CD4-positive, alpha-beta T cell treated with Interleukin-4 for 4 hours (primary cell): ENCODE measurements at places on chromosomes 4 and X.

DNA sequence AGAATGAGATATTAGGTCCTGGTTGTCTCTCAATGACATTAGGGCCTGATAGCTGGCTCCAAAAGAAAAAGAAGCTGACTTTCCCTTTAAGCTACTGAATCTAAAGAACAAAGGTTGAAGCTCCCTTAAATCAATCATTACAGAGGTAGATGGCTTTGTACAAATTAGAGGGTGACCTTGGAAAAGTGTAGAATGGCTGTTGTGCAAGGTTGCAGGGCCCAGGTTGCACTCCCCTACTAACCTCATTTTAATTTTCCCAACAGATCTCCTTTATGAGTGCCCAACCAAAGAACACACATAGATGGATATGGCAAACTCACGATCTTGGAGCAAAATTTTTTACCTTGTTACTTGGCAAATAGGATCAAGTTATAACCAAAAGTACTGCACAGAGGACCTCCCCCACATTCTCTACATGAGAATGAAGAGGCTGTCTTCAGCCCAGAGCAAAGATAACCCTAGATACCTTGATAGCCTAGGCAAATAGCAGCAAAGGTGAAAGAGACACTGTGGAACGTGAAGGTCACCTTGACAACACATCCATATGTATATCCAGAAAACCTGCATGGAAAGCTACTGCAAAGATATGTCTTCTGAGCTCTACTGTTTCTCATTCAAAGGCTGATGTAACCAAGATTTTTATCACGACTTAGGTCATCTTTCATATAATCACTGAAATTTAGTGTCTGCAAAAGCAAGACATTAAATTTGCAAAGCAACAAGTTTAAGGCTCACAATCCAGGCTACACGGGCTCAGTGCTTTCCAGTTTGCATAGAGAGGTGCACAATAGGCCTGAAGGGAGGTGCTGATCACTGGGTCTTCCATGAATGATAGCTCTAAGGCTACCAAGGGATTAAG is 23.0 kb downstream of the KLB start:
- DNase-seq, result no peak

DNA sequence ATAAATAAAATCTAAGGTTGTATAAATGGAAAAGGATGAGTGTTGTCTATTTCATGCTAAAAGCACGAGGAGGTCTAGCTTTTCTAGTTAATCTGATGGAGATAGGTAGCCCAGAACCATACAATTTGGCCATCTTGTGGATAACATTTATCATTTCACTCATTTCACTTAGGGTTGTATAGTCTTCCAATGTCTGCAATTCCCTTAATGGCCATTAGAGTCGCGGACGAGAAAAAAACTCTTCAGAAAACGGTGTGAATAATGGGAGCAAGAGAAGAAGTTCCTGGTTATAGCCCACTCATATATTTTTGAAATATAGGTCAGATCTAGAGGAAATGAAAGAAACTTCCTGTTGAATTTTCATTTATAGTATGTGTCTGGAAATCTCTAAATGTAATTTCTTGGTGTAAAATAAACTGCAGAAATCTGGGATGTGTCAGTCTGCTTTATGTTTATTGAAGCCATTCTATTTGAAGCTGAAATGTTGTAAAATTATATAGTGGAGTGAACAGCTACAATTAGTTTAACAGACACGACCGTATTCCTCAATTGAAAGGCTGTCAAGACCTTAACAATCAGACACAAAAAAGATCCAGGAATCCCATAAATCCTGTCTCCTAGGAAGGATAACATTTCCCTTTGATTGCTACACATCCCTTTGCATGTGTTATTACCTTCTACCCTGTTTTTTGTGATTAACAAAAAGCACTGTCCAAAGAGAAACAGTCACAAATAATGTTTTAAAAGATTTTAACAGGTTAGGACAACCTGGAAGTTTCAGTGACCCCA is 47.7 kb upstream of the MGST2 start:
- DNase-seq, result no peak

DNA sequence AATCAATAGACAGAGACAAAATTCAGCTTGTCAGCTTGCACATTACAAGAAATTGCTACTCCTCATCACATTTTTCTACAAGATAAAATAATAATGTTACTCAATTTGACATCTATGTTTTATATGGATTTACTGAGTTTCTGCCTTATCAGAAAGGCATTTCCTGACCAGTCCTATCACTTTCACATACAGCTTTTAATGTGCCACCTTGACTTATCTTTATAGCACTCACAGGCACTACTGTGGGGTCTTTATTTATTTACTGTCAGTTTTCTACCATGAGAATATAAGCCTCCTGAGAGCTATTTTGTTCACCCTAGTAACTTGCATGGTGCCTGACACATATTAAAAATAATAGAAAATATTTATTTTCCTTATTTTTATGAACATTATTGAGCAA is 6.0 kb downstream of the NDST4 start:
- DNase-seq, result no peak

DNA sequence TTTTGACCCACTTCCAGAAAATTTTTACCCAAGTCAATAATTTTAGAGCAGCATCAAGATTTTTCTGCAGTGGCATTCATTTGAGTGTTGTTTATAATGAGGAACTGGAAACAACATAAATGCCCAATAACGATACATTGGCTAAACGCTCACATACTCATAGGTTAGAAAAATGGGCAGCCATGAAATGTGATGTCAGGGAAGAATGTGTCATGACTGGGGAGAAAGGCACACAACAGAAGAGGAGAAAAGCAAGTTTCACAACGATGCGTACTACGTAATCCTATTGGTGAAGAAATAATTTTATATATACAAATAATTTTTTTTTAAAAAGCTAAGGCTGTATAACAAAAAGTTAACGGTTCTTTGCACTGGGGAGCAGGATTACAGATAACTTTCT is 33.6 kb upstream of the MAP3K15 start:
- DNase-seq, result no peak

- no peak for DNase-seq
These were observed 17.3 kb downstream of the COQ2 start for GRCh38 chr4:83267121-83267829.

DNA sequence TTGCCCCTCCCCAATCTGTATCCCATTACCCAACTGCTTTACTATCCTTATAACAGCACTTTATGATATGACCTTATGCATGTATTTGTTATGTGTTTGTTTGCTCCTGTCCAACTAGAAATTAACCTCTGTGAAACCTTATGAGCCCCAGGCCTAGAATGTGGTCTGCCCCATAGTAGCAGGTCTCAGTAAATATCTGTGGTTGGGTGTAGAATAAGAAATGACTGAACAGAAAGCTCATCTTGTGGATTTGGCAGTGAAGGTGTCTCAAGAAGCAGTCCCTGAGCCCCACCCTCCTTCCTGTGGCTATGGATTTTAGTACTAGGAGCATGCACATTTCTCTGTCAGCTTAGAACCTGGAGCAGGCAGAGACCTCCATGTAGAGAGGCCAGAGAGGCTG is 229.0 kb upstream of the LCORL start:
- no peak for DNase-seq

GRCh38 chr4:78414116-78414515 is 137.5 kb upstream of the ANXA3 start:
- no peak for DNase-seq

DNA sequence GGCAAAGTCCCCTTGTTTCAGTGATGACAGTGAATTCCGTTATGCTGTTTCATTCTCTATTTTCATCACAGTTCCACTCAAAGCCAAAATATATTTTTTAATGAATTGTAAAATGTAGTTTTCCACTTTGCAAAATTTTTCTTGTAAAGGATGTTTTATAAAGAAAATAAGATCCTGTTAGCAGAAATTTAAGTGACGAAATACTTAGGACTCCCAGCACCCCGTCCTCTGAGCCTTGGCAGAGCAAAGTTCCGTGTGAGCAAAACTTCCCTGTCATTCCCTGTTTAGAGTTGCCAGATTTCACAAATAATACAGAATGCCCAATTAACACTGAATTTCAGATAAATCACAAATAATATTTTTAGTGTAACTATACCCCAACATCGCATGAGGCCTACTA is 81.0 kb upstream of the RBPJ start:
- DNase-seq, result no peak

DNA sequence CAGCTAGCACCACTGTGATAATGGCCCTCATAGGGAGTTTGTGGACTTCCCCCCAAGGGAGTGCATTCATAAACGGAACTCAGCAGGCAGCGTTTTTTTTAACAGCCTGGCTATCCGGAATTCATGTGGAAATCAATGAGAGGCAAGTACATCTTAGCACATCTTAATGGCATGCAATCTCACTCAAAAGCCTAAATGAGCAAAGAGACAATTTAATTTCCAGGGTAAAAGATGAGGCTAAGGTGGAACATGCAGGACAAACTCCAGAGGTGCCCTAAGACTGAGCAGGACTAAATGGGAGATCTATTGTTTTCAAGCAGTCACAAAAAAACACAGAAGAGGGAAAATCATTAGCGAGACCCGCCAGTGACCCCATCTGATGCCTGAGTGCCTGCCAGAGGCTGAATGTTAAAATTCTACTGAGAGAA is 243.5 kb upstream of the KCNIP4 start:
- DNase-seq, result no peak

DNA sequence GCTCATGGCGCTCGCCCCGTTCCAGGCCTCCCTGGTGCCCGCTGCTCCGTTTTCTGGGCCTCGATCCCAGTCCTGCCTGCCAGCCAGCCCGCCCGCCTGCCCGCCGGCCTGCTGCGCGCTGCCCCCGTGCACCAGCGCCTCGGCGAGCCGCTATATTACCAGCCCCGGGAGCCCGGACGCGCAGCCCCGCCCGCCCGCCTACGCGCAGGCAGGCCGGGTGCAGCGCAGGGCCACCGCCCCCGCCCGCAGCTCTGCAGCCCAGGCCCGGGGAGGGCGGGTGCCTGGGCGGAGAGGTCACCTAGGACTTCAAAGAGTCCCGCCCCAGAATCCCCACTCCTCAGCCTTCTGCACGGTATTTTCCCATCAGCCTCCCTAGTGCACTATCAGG is at the start of gene MAOB:
Gene MAOB (minus strand): TSS at position 157 of the 388 bp plus-strand sequence. CDS start 151 bp downstream, at position 6.
- DNase-seq, result no peak

GRCh38 chr4:2138846-2139500 is 79.8 kb downstream of the NAT8L start:
- no peak for DNase-seq

- DNase-seq, result no peak
These were observed 88.0 kb downstream of the FRYL start for GRCh38 chr4:48692044-48692443.

GRCh38 chrX:134374910-134375309 is 85.1 kb upstream of the HPRT1 start:
- DNase-seq, result no peak
